ENCODE measurements at places on chromosomes 7 and 10.

GRCh38 chr10:73413108-73413527 is 740 bp downstream of the ANXA7 start:
- DNase-seq = no peak

DNA sequence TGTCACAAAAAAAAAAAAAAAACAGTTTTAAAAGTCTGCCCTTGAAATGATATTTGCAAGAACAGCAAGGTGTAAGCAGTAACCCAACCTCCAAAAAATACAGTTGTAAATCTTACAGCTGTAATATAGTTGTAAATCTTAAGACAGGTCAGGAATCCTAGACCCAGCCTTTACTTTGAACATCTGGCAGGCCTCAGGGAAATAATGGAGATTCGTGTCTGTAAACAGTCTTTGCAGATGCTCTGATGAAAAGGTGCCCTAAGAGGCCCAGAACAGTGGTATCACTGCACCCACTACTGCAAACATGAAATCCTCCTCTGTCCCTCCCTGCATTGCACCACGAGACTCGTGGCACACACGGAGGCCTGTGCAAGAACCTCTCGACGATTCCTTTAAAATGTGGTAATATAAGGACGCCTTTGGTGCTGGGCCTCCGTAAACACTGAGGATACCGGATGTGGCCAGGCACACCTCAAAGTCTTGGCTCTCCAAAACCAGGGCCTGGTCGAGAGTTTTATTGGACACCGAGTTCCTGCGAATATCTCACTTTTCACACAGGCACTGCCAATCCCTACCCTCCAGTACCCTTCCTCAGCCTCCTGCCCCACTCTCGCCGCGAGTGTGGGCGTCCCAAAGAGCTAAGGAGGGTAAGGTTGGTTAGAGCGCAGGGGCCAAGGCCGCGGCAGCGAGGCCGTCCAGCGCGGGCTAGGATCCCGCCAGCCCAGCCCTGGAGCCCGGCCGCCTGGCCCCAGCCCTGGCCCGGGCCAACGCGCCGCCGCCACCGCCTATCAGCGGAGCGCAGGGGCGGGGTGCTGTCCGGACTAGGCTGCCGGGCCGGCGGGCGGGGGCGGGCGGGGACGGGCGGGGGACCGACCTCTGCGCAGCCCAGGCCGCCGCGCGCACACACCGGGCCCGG is at the start of gene REEP3:
Gene REEP3, plus strand, starts transcription at position 902 of the 916 bp plus-strand sequence. CDS start 145 bp downstream, outside the sequence.
- peak; percentile 90 for DNase-seq

DNA sequence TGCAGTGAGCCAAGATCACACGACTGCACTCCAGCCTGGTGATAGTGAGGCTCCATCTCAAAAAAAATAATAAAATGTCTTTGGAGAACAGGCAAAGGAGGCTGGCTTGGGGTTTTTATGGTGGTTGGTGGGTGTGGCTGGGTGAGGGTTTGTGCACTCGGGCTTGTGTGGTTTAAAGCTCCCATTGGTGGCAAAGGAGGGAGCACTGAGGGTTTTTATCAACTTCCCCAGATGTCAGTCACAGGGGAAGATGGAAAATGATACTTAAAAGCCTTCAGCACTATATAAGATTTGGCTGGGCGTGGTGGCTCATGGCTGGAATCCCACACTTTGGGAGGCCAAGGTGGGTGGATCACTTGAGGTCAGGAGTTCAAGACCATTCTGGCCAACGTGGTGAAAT is 16.3 kb upstream of the RNF216 start:
- peak; percentile 94 for DNase-seq

DNA sequence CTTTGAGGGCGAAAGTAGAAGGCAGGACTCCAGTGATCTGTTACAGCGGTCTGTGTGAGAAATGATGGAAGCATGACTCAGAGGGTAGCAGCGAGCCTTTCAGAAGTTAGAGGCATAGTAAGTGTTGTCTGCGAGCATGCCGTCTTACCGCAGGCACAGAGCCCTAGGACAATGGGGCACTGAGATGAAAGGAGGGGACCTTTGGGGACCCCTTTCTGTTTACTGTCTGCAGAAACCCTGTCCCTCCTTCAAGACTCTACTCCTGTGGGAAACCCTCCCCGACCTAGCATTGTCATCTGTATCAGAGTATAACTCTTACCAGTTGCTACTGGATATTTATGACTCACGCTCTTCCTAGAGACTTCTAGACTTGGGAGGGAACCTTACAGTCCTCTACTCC is 87.2 kb upstream of the AGK start:
- DNase-seq = no peak

DNA sequence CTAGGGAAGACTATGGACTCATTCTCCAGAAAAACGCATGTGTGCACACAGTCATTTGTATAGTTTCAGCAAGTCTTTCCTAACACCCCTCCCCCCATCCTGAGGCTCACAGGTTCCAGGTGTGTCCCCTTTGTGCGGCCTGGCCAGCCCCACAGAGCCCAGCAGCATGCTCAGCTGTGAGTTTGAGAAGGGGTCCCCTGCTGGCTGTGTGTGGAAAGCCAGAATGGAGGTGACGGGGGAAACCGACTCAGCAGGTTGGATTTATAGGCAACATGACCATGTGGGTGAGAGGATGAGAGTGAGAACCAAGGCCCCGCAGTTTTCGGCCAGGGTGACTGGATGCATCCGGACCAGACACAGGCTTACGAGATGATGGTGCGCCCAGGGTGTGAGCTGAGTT is 9.9 kb downstream of the PTPRE start:
- no peak for DNase-seq

DNA sequence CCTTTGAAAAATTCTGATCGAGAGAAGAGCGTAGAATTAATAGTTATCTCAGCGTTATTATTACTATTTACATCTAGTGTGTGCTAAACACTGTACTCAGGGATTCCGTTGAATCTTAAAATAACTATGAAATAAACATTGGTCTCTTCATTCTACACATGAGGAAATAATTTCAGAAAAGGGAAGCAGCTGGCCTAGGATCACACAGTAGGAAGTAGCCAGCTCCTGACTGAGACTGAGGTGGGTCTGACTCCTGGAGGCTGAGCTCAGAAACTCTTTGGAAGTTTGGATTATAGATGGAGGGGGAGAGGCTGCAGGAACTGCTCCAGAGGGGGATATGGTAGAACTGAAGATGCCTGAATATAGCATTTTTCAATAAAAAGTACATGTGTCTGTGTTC is 183.9 kb upstream of the WDR11 start:
- no peak for DNase-seq

DNA sequence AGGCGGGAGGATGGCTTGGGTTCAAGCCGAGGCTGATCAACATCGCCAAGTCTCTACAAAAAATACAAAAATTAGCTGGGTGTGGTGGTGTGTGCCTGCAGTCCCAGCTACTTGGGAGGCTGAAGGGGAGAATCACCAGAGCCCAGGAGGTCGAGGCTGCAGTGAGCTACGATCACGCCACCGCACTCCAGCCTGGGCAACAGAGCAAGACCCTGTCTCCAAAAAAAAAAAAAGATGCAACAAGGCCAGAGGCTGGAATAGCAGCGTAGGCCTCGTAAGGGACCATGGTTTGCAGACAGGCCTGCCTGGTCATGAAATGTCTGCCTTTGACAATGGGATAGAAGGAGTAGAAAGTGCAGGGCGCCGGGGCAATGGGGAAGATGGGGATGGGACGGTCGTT is 20.0 kb downstream of the PAPOLB start:
- no peak for DNase-seq

DNA sequence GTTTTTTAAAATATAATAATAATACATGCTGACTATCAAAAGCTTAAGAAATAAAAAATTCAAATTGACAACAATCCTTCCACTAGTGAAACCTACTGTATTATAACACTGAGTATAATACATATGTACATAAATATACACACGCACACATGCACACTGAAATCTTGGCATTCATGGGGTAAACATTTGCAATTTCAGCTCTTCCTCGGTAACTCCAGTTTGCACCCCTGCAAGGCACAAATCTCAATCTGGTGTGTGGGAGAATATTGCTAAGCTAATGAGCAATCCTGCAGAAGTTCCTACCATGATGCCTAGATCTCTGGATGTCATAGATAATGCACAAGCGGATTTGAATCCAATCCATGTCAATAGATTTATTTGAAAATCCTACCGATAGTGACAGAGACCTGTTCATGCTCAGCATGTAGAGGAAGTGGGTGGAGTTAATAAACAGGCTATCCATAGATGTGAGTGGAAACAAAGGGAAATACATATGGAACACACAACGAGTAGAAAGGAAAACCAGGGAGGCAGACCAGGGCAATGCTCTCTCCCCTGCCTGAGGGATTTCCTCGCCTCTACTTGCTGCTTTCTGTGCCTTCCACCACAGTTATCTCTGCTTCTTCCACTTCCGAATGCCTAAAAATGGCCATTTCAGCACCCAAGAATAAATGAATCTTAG is 38.1 kb upstream of the LANCL2 start:
- DNase-seq = no peak

- no peak for DNase-seq
Measured at GRCh38 chr7:254337-255037, 35.5 kb upstream of the FOXL3 start.

- DNase-seq = no peak
Measured at GRCh38 chr10:28679581-28680357, 2.4 kb downstream of the BAMBI start.

DNA sequence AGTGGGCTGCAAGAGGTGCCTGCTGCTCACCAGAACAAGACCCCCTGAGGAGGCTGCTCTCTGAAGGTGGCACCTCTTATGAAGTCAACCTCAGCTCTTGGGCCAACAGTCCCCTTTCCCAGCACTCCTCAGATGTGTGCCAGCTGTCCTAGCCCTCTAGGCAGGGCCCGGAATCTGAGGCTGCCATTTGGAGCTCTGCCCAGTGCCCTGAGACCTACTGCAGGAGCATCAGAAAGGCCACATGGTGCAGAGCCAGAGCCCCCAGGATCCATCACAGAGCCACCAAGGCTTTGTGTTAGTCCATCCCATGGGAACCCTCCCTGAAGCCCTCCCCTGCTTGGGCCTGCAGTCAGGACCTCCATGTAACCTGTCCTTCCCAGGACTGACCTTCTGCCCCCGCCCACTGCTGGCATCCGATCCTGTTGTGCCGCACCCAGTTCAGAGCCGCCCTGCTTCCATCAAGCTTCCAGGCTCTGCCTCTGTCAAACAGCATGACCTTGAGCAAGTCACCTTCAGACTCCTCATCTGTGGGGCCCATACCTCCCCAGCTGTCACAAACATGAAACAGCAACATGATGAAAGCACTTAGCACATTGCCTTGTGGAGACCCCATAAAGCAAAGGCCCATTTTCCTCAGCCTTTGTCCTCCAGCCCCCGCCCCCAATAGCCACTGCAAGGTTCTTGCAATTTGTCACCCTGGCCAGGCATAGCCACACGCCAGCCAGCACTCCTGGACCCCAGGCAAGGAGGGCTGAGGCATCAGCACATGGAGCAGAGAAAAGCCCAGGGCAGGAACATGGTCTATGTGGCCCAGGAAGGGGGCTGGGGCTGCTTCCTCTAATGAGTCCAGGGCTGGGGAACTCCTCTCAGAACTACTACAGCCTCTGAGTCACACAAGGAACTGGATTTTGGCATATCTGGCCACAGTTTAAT is 51.7 kb downstream of the GRID1 start:
- no peak for DNase-seq

DNA sequence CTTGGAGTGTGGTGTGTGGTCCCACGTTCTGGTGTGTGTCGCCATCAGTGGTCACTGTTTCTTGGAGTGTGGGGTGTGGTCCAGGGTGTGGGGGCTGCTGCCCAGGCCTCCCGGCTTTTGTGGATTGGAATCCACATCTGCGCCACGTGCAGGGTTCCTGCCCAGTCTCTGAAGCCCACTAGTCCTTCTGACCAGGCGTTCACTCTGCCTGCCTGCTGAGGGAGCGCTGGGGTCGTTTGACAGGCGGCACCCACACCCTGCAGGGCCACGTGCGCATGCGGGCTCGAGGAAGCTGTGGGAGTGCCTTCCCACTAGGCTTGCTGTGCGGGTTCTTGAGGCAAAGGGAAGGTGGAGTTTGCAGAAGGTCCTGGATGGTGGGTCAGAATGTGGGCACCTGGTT is 51.4 kb downstream of the INPP5A start:
- DNase-seq = no peak

- no peak for DNase-seq
Measured at GRCh38 chr7:45588466-45588865, 14.3 kb downstream of the ADCY1 start.

GRCh38 chr10:24962995-24963394 is 10.6 kb upstream of the PRTFDC1 start:
- no peak for DNase-seq

- DNase-seq = no peak
Measured at GRCh38 chr7:126792521-126792920, 460.2 kb downstream of the GRM8 start.

GRCh38 chr7:70439651-70440050 is 692.3 kb upstream of the GALNT17 start:
- no peak for DNase-seq

DNA sequence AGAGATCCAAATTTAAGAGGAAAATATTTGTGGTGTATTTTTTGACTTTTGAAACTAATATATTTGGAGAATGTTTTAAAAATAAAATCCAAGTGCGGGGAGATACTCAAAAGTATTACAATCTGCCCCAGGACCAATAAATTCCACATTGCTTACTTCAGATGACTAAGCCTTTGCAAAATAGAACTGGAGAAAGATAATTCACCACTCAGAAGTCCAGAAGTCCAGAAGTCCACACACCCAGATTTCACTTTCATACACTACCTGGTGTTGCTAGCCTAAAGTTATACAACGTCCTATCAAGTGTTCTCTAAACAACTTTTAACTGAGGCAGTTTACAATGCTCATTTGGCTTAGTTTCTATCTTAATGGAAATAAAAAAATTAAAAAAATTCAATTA is 487.0 kb upstream of the SEMA3D start:
- DNase-seq = no peak

- no peak for DNase-seq
Measured at GRCh38 chr7:41027428-41028115, 675.3 kb downstream of the INHBA start.

DNA sequence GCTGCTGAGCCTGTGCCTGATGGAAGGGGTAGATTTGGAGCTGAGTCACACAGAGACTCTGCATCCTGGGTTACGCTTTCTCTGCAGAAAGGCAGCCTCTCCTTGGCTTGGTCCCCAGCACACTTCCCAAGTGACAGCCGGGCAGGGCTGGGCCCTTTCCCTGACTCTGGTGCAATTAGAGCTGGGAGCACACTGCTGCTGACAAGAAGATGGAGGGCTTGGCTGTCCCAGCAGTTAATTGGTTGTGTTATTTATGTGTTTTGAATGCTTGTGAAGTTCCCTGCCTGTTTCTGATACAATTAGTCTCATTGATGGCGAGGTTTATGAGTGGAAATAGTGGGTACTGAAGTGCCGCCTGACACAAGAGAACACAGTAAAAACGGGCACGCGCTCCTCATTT is 123.6 kb downstream of the TCERG1L start:
- no peak for DNase-seq

- no peak for DNase-seq
Measured at GRCh38 chr7:24457219-24457558, 116.1 kb upstream of the PALS2 start.

- DNase-seq = no peak
Measured at GRCh38 chr7:107505997-107506673, 36.3 kb downstream of the GPR22 start.

DNA sequence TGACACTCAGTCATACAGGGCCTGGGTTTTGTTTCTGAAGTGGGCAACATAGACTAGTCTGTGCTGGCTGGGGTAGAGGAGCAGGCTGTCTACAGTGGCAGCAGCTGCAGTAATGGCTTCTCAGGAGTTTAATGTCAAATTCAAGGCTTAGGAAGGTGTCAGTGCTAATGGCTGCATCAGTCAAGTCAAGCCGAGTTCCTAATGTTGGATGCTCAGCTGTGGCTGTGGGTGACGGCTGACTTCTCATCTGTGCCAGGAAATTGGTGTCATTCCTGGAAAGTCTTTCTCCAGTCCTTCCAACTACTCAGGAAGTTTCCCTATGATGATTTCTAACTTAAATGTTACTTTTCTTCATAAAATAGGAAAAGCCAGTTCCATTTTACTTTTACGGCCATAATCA is 468.1 kb upstream of the IGFBP3 start:
- no peak for DNase-seq

Measured in OCI-M1 (cell line).